ENCODE measurements at places on chromosomes 12 and 14. TPM values are rescaled to one million over a fixed set of nuclear protein-coding genes. Genes with fewer than 3 reads are reported as not detected.

KRT6C gene
- total RNA-seq, result not detected

DNA sequence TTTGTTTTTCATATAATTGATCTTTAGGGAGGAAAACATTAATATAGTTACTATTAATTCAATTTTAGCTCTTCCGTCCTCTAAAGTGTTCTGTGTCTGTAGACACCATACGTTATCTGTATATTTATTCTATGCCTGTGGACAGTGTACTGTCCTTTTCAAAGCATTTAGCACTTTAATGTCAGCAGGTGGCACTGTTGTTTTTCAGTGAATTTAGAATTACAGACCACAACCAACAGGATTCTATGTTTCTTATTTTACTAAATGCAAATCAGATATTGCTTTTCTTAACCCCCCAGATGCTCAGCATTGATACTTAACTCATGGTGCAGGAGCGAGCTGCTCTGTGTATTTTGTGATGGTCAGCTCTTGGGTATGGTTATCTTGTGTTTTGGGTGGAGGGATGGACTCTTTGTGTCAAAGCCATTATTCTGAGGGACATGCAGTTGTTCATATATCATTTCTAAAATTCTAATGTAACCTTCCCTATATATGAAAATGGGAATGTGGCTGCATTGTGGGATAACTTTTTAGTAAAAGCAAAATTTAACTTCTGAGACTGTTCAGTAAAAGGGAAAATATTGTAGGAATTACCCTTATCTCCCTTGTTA is 65.2 kb downstream of the PAPOLA start:
- no peak for DNase-seq

DNA sequence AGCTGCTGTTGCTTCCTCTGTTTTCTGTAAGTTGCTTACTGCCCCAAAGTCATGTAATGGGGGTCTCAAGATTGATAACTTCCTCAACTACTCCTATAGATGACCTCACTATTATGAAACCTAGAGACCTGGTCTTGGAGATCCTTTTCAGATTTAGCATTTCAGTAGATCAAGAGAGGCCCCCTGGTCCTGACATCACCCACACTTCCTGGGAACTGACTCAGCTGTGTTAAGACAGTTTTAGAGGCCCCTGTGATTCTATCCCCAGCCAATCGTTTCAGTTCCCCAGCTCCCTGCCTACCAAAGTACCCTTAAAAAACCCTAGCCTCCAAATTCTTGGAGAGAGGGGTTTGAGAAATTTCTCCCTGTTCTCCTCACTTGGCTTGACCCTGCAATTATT is 9.2 kb upstream of the ARG2 start:
- no peak for DNase-seq

DNA sequence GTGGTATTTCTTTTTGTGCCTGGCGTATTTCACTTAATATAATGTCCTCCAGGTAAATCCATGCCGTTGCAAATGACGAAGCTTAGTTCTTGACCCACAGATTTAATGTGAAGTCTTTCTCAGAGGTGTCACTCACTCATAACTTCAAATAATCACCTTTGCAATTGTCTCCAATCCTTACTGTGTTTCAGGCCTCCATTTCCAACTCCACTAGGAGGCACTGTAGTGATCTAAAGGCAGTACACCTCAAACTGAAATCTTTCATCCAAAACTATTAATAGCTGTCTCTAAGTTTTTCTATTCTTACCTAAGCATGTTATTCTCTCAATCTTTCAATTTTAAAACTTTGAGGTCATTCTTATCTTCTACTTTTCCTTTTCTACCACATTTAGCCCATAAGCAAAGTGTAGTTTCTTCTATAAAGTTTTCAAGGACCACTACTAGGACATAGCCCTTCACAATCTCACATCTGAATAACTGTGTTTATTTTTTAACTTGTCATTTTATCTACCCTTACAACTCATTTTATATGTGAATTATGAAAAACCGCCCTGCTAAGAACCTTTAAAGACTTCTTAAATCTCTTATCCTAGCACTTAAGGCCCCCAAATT is 25.5 kb upstream of the FBXO34 start:
- no peak for DNase-seq

SYNDIG1L gene
- not detected for total RNA-seq

- DNase-seq, result no peak
These were observed 73.5 kb upstream of the VASH1 start for GRCh38 chr14:76687611-76688382.

DNA sequence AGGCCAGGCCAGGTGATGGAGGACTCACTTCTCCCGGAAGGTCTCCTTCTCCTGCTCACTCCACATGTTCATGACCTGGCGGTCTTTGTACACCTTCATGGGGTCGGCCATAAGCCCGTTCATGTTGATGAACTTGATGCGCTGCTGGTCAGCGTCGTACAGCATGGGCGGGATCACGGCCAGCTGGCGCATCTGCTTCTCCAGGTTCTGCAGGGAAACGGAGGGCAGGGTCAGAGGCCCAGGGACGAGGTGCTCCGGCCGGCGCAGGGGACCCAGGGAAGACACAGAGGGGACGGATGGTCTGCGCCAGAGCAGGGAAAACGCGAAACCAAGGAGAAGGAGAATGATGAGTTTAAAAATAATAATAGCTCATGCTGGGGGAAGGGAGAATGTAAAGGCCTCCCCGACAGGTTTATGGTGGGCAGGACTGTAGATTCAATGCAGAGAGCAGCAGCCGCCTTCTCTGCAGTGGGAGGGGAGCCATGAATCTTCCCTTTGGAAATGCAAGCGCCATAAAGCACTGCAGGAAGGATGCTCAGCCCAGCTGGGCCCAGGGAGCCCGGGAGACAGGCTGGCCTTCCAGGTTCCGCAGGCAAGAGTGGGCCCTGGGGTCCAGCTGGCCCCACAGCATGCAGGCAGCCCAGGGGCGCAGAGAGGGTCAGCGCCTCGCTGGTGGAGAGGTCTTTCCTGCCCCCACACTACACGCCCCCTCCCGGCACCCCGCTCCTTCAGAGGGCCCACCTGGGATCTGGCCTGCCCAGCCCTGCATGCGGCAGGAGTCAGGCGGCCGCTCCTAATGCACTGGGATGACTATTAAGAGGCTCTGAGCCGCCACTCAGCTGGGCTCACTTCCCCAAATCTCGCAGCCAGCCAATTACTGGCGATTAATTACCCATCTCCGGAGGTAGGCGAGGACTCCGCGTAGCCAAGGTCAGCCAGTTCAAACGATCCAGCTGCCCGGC is 132.0 kb downstream of the RFLNA start:
- no peak for DNase-seq

GRCh38 chr12:10128687-10129086 is 1.3 kb downstream of the CLEC7A start:
- no peak for DNase-seq

GRCh38 chr14:64879635-64880220 is at the start of gene SPTB:
Gene SPTB, minus strand, starts transcription at chr14:64879907. Its CDS starts 56,813 bp downstream, at chr14:64823094.
- DNase-seq, result peak; percentile 44

GRCh38 chr14:104099096-104100041 is 13.9 kb downstream of the ASPG start:
- DNase-seq, result no peak

APOF gene
- not detected for total RNA-seq

GSC gene
- total RNA-seq, result not detected

GRCh38 chr14:58540749-58541632 is 96.8 kb upstream of the DACT1 start:
- no peak for DNase-seq

HOXC11 gene
- total RNA-seq, result not detected

GRCh38 chr14:29353513-29353912 is 574.1 kb downstream of the PRKD1 start:
- DNase-seq, result no peak

- DNase-seq, result no peak
These were observed 6.7 kb downstream of the PLD4 start for GRCh38 chr14:104931304-104931770.

ATP2B1 gene
- total RNA-seq, result 38.3 TPM

P2RX2 gene
- total RNA-seq, result not detected

- no peak for DNase-seq
These were observed 4.6 kb downstream of the SNRPF start for GRCh38 chr12:95863337-95863736.

DNA sequence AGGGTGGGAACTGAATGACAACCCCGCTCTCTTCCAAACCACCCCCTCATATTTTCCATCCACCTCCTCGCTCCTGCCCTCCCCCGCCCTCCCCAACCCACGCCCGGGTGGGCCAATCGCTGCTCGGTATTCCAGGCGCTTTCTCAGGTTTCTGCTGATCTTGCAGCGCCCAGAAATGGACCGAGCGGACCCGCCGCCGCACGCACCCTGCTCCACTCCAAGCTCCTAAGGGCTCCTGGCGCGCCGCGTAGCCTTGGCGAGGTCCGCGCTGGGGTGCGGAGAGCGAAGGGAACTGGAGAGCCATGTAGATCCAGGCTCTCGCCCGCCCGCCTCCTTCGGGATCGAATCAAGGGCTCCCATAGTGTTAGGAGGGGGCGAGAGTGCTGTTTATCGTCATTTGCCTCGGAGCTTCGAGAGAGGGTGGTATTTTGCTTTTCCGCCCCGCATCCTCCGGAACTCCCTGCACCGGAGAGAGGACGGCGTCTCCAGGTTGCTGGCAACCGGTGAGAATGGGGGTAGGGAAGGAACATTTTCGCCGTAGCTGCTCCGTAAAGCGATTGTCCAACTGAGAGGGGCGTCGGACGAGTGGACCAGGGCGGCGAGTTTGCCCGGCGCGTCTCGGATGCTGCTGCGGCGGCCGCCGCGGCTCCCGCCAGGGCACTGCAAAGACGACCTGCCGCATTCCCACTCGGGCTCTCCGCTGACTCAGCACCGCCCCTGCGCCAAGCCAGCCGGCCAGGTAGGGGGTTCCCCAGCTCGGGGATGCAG is at the start of gene KCNA1:
Gene KCNA1 (plus strand): TSS at position 172 of the 768 bp plus-strand sequence. CDS start 1,474 bp downstream, outside the sequence.
- DNase-seq, result no peak

GRCh38 chr12:69929125-69929524 is 104.1 kb downstream of the MYRFL start:
- DNase-seq, result no peak

GRCh38 chr12:55845361-55845760 is 2.6 kb upstream of the MMP19 start:
- no peak for DNase-seq

KRT78 gene
- not detected for total RNA-seq

- DNase-seq, result no peak
These were observed 15.9 kb downstream of the ZNF605 start for GRCh38 chr12:132940071-132940719.

OR11G2 gene
- total RNA-seq, result not detected

GRCh38 chr12:8989413-8989812 is at the start of gene KLRG1:
Gene KLRG1, plus strand, starts transcription at chr12:8989546. Its CDS starts 90 bp downstream, at chr12:8989636.
- DNase-seq, result no peak

PA2G4 gene
- 104 TPM for total RNA-seq

DNA sequence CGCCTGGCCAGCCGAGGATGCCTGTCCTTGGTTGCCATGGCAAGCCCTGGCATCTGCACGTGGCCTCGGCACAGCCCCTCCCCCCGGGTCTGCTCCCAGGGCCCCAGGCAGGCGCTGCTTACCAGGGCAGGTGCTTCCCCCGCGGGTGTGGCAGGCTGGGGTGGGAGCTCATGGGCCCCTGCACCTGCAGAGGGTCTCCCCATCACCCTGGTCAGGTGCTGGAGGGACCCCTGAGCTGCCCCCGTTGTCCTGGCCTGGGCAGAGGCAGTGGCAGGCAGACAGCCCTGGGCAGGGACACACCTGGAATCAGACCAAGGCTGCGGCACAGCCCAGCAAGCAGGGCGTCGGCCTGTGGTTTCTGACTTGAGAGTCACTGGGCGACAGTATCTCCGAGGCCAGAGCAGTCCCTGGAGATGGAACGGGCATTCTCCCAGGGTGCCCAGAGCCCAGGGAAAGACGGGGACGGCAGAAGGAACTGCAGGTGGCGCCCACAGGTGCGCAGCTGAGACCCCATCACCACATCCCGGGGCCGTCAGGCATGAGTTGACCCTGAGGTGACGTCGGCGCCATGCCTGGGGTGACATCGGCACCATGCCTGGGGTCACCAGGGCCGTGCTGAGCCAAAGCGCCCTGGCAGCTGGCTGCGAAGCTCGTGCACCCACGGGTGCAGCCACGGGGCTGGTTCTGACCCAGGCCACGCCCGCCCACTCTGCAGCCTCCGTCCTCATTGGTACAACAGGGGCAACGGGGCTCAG is 56.1 kb upstream of the FBRSL1 start:
- no peak for DNase-seq

DNA sequence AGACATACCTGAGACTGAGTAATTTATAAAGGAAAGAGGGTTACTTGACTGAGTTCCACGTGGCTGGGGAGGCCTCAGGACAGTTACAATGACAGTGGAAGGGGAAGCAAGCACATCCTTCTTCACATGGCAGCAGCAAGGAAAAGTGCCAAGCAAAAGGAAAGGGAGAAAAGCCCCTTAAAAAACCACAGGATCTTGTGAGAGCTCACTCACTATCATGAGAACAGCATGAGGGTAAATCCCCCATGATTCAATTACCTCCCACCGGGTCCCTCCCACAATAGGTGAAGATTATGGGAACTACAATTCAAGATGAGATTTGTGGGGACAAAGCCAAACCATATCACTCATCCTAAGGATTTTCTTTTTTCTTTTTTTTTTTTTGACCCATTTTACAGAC is 177.8 kb upstream of the EEA1 start:
- DNase-seq, result no peak

OR6C65 gene
- total RNA-seq, result not detected

DNA sequence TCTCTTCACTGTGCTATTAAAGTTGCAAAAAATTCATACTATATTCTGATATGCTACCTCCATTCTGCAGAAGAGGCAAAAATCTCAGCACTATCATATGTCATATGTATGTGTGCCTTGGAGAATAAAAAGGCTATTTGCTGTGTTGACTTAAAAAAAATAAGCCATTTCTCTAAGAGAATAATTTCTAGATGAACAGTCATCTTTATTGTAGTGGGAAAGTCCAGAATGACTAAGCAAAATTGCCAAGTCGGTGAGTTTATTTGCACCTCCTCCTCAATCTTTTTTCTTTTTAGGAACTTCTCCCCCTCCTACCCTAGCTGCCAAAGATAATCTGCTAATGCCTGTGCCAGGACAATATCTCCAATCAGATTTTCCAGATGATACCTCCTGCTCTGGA is 353.8 kb upstream of the FAR2 start:
- DNase-seq, result no peak

- no peak for DNase-seq
These were observed 97.3 kb upstream of the FRMD6 start for GRCh38 chr14:51554339-51554920.

DNA sequence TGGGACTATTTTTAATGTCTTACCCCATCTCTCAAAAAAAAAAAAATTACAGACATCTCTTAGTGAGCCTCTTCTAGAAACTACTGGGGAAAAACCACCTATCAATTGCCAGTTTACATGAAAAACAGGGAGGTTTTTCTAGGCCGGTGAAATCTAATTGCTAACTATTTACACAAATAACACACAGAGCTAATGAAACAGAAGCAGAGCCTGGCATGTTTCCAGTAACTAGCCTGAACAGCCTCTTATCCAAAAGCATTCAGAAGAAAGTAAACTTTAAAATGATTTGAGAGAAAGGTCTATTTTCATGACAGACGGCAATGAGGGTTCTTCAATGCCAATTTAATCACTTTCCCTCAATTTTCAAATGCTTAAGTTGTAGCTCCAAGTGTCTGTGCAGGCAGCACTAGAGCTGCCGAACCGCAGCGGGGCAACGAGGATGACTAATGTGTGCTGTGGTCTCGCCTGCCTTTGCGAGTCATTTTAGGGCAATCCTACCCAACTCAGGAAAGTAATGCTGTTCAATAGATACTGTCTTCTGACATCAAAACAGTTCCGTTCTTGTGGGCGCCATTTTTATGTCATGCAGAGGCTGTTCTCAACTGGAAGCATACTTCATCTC is 84.6 kb downstream of the SETD3 start:
- no peak for DNase-seq
